NCI-H1694 (cell line): ENCODE measurements at places on chromosomes 5 and 9.

DNA sequence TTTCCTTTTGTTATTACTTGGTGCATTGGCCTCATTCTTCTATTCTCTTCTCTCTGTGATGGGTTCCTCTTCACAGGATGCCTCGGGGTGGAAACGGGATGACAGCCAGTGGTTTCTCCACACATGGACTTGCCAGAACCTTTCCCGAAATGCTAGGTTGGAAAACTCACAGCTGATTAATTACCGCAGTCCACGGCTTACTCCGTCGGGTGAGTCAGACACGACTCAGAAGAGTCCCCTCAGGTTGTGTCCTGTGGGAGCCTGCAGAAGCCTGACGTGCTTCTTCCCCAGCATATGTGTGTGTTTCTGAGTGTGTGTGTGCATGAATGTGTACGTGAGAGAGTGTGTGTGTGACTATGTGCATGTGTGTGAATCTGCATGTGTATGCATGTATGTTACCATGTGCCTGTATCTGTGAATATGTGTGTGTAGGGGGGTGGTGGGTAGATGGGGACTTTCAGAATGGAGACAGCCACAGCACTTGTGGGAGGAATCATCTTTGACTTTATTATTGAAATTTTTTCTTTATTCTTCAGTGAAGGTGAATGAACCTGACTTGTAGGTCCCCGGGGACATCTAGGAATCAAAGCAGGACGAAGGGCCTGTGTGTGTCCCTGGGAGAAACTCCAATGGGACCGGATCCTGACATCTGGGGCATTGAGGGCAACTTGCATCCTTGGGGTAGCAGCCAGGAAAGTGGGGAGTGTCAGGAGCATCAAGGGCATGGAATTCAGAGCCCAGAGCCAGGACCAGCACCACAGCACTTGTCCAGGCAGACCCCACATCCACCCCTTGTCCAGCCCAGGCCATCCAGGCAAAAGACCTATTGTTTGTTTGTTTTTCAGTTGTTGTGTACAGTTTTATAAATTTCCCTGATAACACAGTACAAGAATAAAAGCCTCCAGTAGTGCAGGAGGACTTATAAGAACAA is 21.9 kb upstream of the MED10 start:
- no peak for DNase-seq

GRCh38 chr9:83800236-83801033 is 17.1 kb downstream of the GKAP1 start:
- DNase-seq, result no peak

GRCh38 chr9:86337469-86338108 is 16.6 kb downstream of the TUT7 start:
- no peak for DNase-seq

- no peak for DNase-seq
Observed at GRCh38 chr5:43573058-43573457, 16.2 kb upstream of the PAIP1 start.

- DNase-seq, result no peak
Observed at GRCh38 chr5:132493241-132493640, 2.7 kb upstream of the IRF1 start.

DNA sequence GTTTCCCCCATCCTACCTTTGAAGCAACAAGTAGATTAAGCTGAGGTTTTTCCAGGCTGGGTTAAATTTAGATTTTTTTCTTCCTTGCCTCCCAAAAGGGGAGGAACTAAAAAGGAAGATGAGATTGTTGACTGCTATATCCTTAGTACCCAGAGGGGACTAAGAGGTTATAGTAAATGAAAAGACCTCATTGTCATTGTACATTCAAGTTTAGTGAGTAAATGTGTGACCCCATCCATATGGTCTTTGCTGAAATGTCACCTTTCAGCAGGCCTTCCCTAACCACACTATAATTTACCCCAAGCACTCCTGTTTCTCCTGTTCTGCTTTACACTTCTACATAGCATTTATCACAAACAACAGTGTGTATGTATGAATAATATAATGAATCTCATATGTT is 35.8 kb upstream of the CHD1 start:
- no peak for DNase-seq

- no peak for DNase-seq
Observed at GRCh38 chr5:58462154-58462553, 2.3 kb upstream of the PLK2 start.

GRCh38 chr9:2359891-2360471 is 261.6 kb upstream of the VLDLR start:
- peak; percentile 67 for DNase-seq

DNA sequence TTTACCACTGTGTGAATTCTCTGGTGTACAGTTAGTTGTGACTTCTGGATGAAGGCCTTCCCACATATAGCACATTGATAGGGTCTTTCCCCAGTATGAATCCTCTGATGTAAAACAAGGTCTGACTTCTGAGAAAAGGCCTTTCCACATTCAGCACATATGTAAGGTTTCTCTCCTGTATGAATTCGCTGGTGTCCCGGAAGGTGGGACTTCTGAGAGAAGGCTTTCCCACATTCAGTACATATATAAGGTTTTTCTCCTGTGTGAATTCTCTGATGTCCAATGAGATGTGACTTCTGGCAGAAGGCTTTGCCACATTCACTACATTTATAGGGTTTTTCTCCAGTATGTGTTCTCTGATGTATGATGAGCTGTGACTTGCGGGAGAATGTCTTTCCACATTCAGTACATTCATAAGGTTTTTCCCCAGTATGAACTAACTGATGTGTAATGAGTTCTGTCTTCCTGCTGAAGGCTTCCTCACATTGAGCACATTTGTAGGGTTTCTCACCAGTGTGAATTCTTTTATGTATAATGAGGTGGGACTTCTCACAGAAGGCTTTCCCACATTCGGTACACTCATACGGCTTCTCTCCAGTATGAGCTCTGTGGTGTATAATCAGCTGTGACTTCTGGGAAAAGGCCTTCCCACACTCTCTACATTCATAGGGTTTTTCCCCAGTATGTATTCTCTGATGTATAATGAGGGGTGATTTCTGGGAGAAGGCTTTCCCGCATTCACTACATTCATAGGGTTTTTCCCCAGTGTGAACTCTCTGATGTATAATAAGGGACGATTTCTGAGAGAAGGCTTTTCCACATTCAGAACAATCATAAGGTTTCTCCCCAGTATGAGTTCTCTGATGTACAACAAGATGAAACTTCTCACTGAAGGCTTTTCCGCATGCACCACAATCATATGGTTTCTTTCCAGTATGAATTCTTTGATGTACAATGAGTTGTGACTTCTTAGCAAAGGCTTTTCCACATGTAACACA is 9.1 kb downstream of the ZNF300 start:
- DNase-seq, result no peak

GRCh38 chr5:29794141-29794787 is 1399.2 kb upstream of the CDH6 start:
- no peak for DNase-seq

DNA sequence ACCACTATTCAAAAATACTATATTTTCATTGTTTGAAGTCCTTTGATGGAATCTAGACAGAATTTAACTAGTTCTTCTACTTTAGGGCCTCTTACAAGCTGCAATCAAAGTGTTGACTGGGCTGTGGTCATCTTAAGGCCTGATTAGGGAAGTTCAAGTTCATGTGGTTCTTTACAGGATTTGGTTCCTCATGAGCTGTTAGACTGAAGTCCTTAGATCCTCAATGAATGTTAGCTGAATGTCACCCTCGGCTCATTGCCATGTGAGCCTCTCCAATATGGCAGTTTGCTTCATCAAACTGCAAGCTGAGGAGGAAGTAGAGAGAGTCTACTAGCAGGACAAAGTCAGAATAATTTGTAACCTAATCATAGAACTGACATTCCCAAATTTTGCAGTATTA is 135.1 kb downstream of the CSNK1G3 start:
- no peak for DNase-seq

GRCh38 chr5:150038547-150038946 is 38.0 kb downstream of the HMGXB3 start:
- no peak for DNase-seq

- peak; percentile 5 for DNase-seq
Observed at GRCh38 chr9:78958892-78959291, 612.9 kb upstream of the TLE4 start.

DNA sequence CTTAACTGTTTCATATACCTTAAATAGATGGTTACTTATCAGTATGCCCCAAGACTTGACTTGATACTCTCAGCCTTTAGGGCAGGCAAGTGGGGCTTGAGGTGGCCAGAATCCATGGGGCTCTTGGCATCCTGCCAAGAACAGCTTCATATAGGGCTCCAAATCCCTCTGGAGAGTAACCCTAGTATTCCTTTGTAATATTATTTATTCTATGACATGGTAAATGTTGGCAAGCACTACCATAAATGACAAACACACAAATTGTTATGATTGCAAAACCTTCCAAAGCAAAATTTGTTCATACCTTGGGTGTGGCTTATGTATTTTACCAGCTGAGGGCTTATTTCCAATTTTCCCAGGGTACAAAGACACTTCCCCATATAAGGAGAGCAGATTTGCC is 257.4 kb upstream of the TRPC7 start:
- DNase-seq, result no peak

GRCh38 chr5:141603923-141604717 is 14.7 kb downstream of the DIAPH1 start:
- no peak for DNase-seq

- DNase-seq, result no peak
Observed at GRCh38 chr5:40386289-40386688, 293.4 kb upstream of the PTGER4 start.

GRCh38 chr5:87121304-87122150 is 146.2 kb upstream of the RASA1 start:
- DNase-seq, result no peak

- no peak for DNase-seq
Observed at GRCh38 chr9:104025104-104025503, 69.0 kb upstream of the SMC2 start.

- no peak for DNase-seq
Observed at GRCh38 chr5:112228667-112229066, 190.4 kb downstream of the EPB41L4A start.

DNA sequence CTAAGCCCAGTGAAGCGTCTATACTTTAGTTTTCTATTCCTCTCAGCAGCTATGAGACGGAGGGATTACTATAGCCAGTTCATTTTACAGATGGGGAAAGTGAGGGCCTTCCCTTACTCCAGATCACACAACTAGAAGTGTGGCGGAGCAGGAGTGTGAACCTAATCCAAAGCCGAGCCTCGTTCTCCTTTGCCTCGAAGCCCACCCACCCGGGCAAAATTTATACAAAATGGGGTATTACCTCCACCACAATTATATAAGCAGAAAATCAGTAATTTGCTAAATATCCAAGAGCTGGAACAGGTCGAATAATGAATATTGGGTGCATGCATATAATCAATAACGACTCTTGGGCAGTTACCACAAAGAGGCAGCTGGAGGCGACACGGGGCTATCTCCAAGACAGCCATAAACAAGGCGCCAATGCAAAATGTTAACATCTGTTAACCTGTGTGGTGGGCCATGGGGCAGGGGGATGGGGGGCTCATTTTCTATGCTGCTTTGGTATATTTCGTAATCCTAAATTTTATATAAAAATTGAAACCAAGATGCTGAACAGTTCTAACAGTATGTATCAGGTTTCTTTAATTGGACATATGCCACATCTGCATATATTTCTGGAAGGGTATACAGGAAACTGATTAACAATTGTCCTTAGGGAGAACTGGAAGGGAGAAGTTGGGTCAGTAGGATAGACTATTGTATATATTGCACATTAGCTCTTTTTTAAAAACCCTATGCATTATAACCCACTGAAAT is 1.2 kb upstream of the RNF44 start:
- no peak for DNase-seq

DNA sequence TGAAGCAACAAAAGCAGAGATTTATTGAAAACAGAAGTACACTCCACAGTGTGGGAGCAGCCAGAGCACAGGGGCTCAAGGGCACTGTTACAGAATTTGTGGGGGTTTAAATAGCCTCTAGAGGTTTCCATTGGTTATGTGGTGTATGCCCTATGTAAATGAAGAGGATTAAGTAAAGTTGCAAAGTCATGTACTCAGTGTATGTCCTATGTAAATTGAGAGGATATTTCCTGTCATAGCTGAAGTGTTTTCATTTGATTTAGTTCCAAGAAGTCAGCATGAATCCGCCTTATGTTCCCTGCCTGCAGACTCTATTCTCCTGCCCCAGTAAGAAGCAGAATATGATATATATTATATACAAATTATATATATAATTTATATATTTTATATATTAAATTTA is 966.0 kb upstream of the COX7C start:
- no peak for DNase-seq

DNA sequence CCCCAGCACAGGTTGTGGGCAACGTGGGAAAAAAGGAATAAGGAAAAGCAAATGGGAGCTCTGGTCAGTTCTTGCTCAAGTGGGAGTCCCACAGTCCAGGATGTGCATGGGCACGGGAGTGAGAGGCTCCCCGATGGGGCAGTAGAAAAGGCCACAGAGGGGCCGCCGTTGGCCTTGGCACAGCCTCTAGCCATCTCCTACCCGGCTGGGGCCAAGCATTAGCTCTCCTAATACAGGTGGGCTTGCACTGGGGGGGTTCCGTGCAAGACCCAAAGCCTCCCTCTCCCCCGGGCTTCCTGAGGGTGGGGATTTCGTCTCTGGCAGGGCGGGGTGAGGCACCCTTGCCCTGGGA is 212.2 kb upstream of the MVB12B start:
- no peak for DNase-seq

DNA sequence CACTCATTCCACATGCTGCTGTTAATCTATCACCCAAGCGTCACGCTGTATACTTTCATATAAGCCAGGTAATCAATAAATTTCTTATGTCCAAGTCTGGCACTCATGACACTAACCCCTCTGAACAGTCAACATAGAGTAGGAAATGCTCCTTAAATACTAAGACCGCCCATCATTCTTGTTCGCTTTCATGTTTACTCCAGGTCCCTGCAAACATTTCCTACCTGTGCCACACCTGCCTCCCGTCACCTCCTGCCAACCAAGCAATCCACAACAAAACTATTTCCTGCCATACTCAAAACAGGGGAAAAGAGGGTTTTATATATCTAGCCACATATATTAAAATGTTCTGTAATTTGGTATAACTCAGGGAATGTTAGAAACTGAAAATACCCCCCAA is 39.0 kb downstream of the ZFR start:
- DNase-seq, result no peak

DNA sequence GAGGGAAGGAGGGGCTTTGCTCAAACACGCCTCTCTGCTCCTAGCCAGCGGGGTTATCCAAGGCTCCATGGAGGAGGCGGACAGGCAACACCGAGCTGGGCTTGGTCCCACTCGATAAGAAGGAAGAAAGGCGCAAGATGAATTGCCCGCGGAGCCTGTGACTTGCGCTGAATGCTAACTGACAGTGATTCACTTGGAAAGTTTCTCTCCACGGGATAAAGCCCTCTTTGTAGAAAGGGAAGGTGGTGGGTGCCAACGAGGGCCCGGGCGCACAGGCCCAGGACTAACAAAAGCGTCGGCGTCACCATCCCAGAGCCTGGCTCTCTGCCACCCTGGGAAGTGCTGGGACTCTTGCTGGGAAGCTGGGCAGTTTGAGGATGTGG is 76.0 kb downstream of the VAV2 start:
- no peak for DNase-seq

GRCh38 chr9:128296340-128297220 is 20.5 kb downstream of the SWI5 start:
- no peak for DNase-seq

GRCh38 chr5:111948092-111948841 is 191.3 kb upstream of the NREP start:
- no peak for DNase-seq

GRCh38 chr9:20476912-20477521 is 145.3 kb downstream of the MLLT3 start:
- DNase-seq, result no peak

GRCh38 chr5:2106721-2107120 is 224.0 kb upstream of the IRX4 start:
- no peak for DNase-seq
